ENCODE measurements at places on chromosomes 7 and 10.

DNA sequence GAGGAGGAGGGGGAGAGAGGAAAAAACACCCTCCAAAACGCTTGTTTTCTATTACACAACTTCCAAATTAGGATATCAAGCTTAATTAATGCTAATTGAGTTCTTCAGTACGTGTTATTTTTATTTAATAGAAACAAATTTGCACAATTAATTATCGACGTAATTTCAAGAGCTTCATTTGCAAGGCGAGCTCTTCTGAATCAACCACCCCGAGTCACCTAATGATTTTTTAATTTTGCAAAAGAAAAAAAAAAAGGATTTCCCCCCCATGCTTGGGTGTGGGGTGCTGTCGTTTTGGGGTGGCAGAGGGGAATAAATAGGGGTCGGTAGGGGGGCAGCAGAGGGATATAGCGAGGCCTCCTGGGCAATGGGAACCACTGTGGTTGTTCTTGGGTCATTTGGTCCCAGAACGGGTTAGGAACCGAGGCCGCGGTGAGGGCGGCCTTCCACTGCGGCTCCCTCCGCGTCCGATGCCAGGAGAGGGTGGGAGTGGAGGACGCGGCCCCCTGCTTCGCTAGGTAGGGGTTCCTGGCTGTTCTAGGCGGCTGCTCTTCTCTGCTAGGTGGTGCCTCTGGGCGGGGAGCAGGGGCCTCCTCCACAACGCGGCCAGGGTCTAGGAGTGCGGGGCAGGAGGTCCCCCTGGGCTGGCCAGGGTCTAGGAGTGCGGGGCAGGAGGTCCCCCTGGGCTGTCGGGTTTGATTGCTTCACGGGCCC lies 7.3 kb downstream of the UNCX start:
- DNase-seq, result no peak

GRCh38 chr7:401495-401894 lies 111.5 kb downstream of the FOXL3 start:
- no peak for DNase-seq

DNA sequence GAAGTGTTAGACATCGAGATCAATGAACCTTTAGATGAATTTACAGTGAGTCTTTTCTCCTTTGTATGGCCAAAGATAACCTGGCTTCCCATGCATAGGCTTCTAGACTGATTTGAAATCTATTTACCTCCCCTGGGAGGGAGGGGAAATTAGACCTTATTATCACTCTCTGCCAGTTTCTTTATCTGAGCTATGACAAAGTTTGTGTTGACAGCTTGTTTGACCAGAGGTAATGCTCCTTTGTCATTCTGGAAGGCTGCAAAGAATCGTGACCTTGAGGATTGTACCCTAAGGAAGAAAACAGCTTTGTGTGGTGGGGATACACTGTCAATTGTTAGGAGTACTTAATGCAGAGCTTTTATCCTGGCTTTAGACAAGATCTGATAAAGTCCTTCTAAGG lies 36.4 kb downstream of the RBM33 start:
- no peak for DNase-seq

- DNase-seq, result no peak
Observed at GRCh38 chr7:73704640-73705550, 14.6 kb downstream of the STX1A start.

GRCh38 chr10:78957471-78958039 lies 111.2 kb upstream of the ZMIZ1 start:
- no peak for DNase-seq

DNA sequence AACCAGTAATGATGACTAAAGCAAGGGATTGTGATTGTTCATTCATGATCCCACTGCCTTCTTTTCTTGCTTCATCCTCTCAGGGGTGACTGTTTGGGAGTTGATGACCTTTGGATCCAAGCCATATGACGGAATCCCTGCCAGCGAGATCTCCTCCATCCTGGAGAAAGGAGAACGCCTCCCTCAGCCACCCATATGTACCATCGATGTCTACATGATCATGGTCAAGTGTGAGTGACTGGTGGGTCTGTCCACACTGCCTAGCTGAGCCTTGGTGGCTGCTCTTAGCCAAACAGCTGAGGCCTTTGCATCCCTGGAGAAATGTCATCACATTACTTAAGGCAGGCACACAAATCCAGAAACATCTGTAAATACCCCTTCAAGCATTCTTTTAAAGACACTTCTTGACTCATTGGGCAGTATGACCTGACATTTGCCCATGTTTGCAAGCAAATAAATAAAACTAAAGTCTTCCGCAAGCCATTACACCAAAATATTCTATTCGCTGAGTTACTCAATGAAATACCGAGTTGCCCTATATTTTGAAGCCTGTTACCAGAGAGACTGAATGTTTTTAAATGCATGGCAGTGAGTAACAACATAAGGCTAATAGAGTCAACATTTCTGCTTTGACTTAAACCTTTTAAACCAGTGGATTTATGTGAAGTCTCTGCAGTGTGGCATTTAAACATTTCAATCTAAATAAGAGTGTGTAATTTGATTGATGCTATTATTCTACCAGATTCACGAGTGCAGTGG lies 166.3 kb upstream of the LANCL2 start:
- DNase-seq, result no peak

DNA sequence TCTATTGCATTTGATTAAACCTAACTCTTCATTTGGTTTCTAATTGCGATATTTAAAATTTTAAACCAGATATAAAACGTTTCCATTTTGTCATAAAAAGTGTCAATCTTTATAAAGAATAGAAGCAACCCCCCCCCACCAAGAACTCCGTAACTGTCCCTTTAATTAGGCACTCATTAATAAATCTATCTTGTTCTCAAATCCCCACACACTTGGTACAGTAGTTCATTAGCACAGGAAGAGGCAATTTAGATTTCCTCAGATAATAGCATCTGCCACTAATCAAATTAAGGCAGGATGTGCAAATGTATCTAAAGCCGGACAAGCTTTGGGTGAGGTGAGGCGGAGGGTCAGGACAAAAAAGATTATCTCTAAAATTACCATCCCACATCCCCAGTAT lies 1143.3 kb upstream of the AUTS2 start:
- DNase-seq, result no peak

GRCh38 chr7:47446871-47447466 lies 134.9 kb downstream of the TNS3 start:
- DNase-seq, result no peak
